ENCODE measurements at places on chromosomes 4 and X.

DNA sequence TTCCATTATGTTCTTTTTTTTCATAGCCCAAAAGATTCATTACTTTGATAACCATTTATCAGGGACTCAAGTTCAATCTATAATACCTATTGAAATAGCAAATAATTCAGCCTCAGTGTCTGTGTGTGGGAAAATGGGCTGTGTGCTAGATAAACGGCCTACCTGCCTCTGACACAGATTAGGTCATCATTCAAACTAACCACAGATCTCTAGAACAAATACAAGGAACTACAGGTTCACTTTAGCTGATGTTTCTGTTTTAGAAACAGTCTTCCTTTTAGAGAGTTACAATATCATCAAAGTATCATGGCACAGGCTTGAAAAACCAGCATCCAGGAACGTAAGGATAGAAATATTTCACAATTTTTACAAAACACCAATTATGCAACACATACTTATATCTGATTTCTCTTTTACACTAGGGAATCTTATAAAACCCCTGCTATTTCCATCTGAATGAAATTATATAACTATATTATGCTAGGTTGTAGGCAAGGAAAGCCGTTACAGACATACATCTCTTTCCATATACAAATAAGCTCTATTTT lies 56.6 kb upstream of the MAB21L2 start:
- no peak for DNase-seq

GRCh38 chr4:108829966-108830492 lies 67.2 kb upstream of the ETNPPL start:
- no peak for DNase-seq

DNA sequence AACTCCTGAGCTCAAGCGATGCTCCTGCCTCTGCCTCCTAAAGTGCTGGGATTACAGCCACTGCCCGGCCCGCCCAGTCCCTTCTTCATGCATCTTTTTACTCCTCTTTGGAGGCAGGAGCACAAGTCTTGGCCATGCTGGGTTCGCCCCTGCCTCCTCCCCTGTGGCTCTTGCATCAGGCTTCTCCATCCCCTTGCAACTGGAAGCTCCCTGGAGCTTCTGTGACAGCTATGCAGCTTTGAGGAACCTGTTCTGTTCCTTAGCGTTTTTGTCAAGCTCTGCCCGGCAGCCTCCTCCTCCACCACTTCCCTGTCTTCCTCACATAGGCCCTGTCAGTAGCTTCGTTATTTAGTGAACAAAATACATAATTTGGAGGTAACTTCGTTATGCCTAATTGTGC lies 73.9 kb downstream of the PSAPL1 start:
- DNase-seq = no peak

DNA sequence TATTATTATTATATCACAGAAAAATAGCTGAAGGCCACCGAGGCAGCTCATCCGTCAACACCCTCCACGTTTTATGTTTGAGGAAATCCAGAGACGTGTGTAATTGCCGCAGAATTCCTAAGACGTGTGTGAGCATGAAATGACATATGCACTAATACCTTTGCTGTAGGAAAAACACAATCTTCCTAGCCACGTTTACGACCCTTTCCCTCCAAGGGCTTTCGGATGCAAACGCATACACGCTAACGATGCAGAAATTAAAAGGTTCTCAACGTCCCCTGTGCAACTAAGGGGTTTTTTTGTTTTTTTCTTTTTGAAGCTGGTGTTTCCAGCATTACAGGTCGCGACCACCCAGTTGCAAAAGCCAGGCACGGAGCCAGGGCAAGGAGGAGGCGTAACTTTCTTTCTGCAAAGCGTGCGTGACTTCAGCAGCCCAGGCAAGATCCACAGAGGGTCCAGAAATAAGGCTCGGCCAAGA lies 33.8 kb downstream of the CRLF2 start:
- peak; percentile 7 for DNase-seq

DNA sequence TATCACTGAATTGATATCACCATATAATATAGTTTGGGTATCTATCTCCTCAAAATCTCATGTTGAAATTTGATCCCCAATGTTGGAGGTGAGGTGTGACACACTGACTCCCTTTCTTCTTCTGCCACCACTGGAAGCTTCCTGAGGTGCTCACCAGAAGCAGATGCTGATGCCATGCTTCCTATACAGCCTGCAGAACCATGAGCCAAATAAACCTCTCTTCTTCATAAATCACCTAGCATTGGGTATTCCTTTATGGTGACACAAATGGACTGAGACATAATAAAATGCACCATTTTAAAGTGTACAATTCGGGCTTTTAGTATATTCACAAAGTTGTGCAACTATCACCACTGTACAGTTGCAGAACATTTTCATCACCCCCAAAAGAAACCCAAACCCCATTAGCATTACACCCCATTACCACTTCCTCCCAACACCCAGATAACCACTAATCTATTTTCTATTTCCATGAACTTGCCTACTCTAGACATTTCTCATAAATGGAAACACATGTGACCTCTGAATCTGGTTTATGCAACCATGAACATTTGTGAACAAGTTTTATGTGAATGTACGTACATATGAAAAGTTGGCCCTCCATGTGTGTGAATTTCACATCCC lies 148.9 kb downstream of the OPHN1 start:
- no peak for DNase-seq

DNA sequence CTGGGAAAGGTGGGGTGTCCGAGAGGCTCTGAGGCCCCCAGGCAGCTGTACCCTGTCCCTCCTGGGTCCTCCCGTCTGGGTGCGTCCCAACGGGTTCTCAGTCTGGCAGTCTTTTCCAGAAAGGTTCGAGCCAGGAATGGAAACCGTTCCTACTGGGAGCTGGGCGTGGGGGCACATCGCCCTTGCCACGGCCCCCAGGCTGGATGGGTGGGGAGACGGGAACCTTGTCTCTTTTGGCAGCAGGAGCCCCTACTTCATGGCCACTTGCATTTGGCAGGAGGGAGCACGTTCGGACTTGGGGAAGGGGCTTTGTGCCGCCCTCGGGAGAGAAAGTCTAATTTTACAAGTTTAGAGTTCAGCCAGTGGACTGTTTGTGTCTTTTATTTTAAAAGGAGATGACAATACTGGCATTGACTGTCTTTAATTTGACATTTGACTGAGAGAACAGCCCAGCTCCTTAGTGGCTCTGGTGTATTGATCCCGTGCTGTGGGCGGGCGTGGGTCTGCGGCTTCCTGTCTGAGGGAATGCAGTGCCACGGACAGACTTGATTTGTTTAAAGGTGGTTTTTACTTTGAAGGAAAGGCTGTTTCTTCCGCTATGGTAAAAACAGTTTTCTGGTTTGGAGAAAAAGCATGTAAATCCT lies 95.1 kb downstream of the SORCS2 start:
- no peak for DNase-seq

- DNase-seq = no peak
These were observed 218.5 kb downstream of the APBB2 start for GRCh38 chr4:40995850-40996249.
